ENCODE measurements at places on chromosomes 5 and 9.
A peak's percentile ranks its signal among the peaks of the same experiment; 100 is the strongest.

DNA sequence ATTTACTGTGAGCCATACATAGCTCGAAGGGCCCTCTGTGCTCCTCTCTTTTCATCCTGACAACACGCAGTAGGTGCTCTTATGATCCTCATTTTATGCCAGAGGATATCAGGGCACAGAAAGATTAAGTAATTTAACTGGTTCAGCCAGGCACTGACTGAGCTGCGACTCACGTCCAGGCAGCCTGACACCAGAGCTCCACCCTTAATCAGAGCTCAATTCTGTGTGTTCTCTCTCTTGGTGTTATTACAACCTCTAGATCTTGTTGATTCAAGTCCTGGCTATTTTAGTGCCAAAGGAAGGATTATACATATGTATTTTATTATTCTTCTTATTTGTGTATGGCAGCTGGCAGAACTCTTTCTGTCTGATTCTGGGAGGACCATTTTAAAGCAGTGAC is 59.7 kb downstream of the OSMR start:
- DNase-seq: no peak

DNA sequence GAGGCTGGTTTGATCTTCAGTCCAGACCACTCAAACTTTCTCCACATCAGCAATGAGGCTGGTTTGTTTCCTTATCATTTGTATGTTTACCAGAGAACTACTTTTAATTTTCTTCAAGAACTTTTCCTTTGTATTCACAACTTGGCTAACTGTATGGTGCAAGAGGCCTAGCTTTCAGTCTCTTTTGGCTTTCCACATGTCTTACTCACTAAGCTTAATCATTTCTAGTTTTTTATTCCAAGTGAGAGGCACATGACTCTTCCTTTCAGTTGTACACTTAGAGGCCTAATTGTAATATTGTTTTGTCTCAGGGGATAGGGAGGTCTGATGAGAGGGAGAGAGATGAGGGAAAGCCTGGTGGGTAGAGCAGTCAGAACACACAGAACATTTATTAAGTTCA is 554.0 kb upstream of the ARRDC3 start:
- DNase-seq: no peak

DNA sequence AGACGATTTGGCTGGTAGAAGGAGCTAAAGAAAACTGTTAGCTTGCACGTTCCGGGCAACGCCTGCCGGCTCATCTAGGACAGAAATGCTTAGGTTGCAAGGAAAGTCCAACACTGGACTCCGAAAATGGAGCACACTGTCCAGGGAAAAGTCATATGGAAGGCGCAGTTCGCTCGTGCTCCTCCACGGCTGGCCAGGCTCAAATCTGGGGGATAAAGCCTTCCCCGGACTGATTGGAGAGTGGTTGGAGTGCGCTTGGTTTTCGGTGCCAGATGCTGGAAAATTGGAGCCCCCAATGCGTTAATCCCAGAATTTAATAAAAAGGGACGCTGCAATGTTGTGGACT is 955 bp downstream of the CDH6 start:
- peak; percentile 6 for DNase-seq

DNA sequence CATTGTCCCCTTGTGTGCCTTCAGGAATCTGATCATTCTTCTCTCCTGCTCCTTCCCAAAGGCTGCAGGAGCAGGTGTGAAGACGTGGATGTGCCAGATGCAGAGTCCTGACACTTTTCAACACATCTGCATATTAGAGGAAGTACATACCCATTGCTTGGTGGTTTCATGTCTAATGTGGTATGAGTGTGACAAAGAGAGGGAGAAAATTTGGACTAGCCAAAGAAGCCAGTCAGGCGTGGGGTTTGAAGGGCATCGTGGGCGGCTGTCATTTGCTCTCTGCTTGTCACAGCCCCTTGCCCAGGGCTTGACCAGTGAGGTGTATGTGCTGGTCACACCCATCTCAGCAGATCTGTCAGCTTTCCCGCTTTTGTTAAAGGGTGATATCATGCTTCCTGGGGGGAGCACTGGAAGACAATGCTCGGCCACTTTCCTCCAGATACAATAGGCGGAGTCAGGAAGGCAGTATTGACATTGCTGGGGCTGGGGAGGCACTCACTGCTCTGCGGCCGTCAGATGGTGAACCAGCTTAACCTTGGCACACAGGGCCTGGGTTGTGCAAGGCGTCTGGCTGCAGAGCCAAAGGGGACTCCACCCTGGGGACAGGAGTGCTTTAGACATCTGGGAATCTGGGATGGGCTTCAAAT is 8.6 kb downstream of the TEK start:
- DNase-seq: no peak

- DNase-seq: no peak
Measured at GRCh38 chr5:39138892-39139291, 64.7 kb upstream of the RICTOR start.

- no peak for DNase-seq
Measured at GRCh38 chr5:174427304-174427703, 297.1 kb upstream of the MSX2 start.

- no peak for DNase-seq
Measured at GRCh38 chr5:76177978-76178377, 94.8 kb downstream of the SV2C start.

GRCh38 chr5:146026307-146027010 is 78.9 kb downstream of the PLAC8L1 start:
- DNase-seq: no peak

Data from A673 (cell line).